ENCODE measurements at places on chromosomes 6 and 20.
A peak's percentile ranks its signal among the peaks of the same experiment; 100 is the strongest.

- peak; percentile 10 for DNase-seq
- peak overlapping the region; percentile 81 for H3K4me3 ChIP-seq
- H3K4me1 ChIP-seq: peaks cover 11% of the 10 kb centered on the region
- no peaks in the 10 kb centered on the region for H3K36me3 ChIP-seq
- H3K27ac ChIP-seq: peak overlapping the region; percentile 32
Observed at GRCh38 chr6:85864453-85865401, 222.0 kb upstream of the SYNCRIP start.

- DNase-seq: no peak
- peaks cover 4% of the 10 kb centered on the region for H3K4me1 ChIP-seq
- H3K27ac ChIP-seq: no peak overlapping the region
- no peaks in the 10 kb centered on the region for H3K27me3 ChIP-seq
- no peaks in the 10 kb centered on the region for H3K36me3 ChIP-seq
Observed at GRCh38 chr6:106451439-106451838, 90.9 kb downstream of the CRYBG1 start.

DNA sequence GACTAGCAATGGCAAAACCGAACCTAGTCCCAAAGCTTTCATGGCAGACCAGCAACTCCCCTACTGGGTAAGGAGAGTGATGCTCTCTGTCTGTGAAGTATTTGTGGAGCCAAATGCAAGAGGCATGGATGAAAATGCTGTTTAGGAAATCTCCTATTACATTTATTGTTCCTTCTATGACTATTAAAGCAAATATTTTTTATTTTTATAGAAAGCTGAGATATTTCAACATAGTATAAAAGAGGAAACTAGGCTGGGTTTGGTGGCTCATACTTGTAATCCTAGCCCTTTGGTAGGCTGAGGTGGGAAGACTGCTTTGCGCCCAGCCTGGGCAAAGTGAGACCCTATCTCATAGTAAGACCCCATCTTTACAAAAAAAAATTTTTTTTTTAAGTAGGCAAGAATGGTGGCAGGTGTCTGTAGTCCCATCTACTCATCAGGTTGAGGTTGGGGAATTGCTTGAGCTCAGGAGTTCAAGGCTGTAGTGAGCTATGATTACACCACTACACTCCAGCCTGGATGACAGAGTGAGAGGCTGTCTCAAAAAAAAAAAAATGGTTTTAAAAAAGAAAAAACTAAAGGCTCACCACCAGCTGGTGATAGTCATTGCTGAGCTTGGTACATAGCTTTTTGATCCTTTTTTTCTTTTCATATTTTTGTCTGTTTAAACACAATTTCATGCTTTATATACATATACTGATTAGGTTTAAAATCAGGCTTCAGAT is 11.3 kb downstream of the KDM1B start:
- no peaks in the 10 kb centered on the region for H3K4me1 ChIP-seq
- no peak for DNase-seq
- H3K27ac ChIP-seq: no peak overlapping the region

GRCh38 chr6:160177220-160177619 is 55.6 kb downstream of the SLC22A1 start:
- no peak overlapping the region for H3K27ac ChIP-seq
- no peaks in the 10 kb centered on the region for H3K27me3 ChIP-seq
- H3K4me1 ChIP-seq: no peaks in the 10 kb centered on the region
- no peak overlapping the region for H3K4me3 ChIP-seq
- DNase-seq: no peak

DNA sequence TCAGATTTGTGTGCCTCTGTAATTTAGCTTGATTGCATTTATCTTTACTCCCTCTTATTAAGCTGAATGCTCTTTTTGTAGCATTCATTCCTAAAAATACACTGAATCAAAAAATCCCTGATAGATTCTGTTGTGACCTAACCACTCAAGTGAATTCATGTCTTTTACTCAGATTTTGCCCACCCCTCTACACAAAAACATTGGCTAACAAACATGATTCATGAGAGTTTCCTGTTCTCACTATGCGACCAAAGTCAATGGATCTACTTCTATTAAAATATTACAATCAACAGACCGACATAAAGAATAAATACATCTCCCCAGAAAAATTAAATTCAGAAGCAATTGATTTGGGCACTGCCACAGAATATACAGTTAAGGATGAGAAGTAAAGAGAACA is 99.5 kb upstream of the THEMIS start:
- no peaks in the 10 kb centered on the region for H3K36me3 ChIP-seq
- H3K27me3 ChIP-seq: no peaks in the 10 kb centered on the region
- H3K27ac ChIP-seq: no peak overlapping the region

DNA sequence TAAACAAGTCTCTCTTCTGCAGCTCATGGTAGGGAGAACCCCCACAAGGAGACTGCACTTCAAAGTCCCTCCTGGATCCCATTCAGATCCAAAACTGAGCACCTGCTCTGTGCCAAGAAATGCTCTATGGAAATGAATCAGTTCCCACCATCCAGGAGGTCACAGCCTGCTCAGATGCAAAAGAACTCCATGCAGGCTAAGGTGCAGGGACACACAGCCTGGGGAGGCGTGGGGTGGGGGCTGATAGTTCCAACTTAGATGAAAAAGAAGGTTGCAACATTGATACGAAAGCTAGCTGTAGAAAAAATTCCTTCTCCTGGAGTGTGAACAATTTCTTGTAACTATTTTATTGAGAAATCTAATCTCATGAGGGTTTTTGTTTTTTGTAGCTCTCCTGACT is 111.0 kb upstream of the TMEM170B start:
- DNase-seq: no peak
- no peak overlapping the region for H3K27ac ChIP-seq
- H3K27me3 ChIP-seq: no peaks in the 10 kb centered on the region
- H3K4me3 ChIP-seq: no peak overlapping the region
- no peaks in the 10 kb centered on the region for H3K36me3 ChIP-seq
- H3K4me1 ChIP-seq: peaks cover 31% of the 10 kb centered on the region

GRCh38 chr20:50624351-50625016 is 66.9 kb downstream of the RIPOR3 start:
- peaks cover 28% of the 10 kb centered on the region for H3K36me3 ChIP-seq
- peaks cover 38% of the 10 kb centered on the region for H3K4me1 ChIP-seq
- DNase-seq: no peak
- peak overlapping the region; percentile 5 for H3K27ac ChIP-seq
- H3K4me3 ChIP-seq: no peak overlapping the region

- H3K27ac ChIP-seq: no peak overlapping the region
- H3K4me1 ChIP-seq: peaks cover 2% of the 10 kb centered on the region
- H3K27me3 ChIP-seq: peaks cover 7% of the 10 kb centered on the region
- H3K36me3 ChIP-seq: no peaks in the 10 kb centered on the region
- no peak overlapping the region for H3K4me3 ChIP-seq
- DNase-seq: no peak
Observed at GRCh38 chr20:61815176-61815575, 250.5 kb downstream of the TAF4 start.

GRCh38 chr20:61186771-61187472 is 65.1 kb upstream of the CDH4 start:
- H3K4me3 ChIP-seq: no peak overlapping the region
- H3K36me3 ChIP-seq: no peaks in the 10 kb centered on the region
- DNase-seq: peak; percentile 64
- peak overlapping the region; percentile 97 for H3K27ac ChIP-seq

Measured in mesenchymal stem cell (in vitro differentiated cells and primary cell).